Retina (tissue), 1 donor: ENCODE measurements at places on chromosomes 1 and 21.

- DNase-seq, result no peak
Observed at GRCh38 chr1:153852170-153852569, 70.6 kb downstream of the GATAD2B start.

- peak; percentile 56 for DNase-seq
Observed at GRCh38 chr1:222104694-222105392, 363.0 kb upstream of the DUSP10 start.

GRCh38 chr1:182185136-182185535 lies 123.6 kb upstream of the ZNF648 start:
- DNase-seq, result no peak

GRCh38 chr1:1250786-1251284 lies 4.3 kb upstream of the C1QTNF12 start:
- no peak for DNase-seq

- DNase-seq, result no peak
Observed at GRCh38 chr1:177586429-177586828, 383.4 kb downstream of the SEC16B start.

- DNase-seq, result no peak
Observed at GRCh38 chr1:111747282-111747734, 8.1 kb upstream of the INKA2 start.

DNA sequence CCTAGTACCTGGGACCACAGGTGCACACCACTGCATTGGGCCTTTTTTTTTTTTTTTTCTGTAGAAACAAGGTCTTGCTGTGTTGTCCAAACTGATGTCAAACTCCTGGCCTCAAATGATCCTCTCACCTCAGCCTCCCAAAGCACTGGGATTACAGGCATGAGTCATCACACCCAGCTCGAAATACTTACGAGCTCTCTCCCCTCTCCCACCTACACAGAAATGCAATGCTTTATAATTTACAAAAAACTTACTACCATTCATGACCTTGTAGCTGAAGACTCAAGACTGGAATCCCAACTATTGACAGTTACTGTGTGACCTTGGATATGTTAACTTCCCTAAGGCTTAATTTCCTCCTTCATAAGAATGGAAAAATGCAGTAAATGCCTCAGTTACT lies 18.7 kb downstream of the FOXJ3 start:
- DNase-seq, result no peak
